Spinal cord (tissue), 10 donors: ENCODE measurements at places on chromosomes 7 and 10. TPM values are rescaled to one million over a fixed set of nuclear protein-coding genes. Genes with fewer than 3 reads are reported as not detected.
A peak's percentile ranks its signal among the peaks of the same experiment; 100 is the strongest.

GRCh38 chr7:124738639-124739038 lies 27.0 kb downstream of the GPR37 start:
- no peak for DNase-seq

The VAX1 gene
- total RNA-seq: not detected

The OR2A42 gene
- total RNA-seq: 0.10 TPM

The CPXM2 gene
- 29.3 TPM for total RNA-seq

The WEE2 gene
- 0.30 TPM for total RNA-seq

The STAG3 gene
- total RNA-seq: 2.3 TPM

The CPEB3 gene
- 9.0 TPM for total RNA-seq

The SLF2 gene
- total RNA-seq: 64.2 TPM

GRCh38 chr7:131109011-131109758 lies 218.5 kb upstream of the MKLN1 start:
- DNase-seq: no peak

GRCh38 chr10:127033216-127034033 lies 128.2 kb downstream of the DOCK1 start:
- DNase-seq: no peak

The NODAL gene
- total RNA-seq: 2.1 TPM

DNA sequence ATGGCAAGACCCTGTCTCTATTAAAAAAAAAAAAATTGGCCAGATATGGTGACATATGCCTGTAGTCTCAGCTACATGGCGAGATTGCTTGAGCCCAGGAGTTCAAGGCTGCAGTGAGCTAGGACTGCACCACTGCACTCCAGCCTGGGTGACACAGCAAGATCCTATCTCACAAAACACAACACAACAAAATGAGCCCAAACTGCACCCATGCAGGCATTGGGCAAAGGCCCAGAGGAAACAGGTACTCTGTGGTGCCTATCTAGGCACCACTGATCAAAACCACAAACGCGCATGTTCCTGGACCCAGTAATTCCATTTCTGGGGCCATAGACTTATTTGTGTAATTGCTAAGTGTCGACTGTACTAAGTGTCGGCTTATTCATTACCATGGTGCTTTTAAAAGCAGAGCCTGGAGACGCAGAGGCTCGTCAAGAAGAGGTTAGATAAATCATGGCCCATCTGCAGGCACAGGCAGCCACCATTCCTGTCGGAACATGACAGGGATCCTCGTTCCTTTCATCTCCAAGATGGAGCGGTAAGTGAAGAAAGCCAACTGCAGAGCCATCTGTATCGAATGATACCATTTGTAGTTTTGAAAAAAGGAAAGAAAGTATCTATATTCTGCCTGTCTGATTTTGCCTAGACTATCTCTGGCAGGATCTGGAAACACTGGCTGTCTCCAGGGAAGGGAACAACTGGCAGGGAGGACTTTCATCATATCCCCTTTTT lies 160.4 kb upstream of the RHEB start:
- DNase-seq: no peak

- DNase-seq: no peak
These were observed 173.4 kb downstream of the IMMP2L start for GRCh38 chr7:111388912-111389311.

- no peak for DNase-seq
These were observed 8.2 kb upstream of the CLDN4 start for GRCh38 chr7:73822319-73823173.

The GIMAP6 gene
- total RNA-seq: 9.1 TPM

GRCh38 chr7:25028370-25029021 lies 48.5 kb upstream of the OSBPL3 start:
- DNase-seq: no peak

The CNPY1 gene
- 0.66 TPM for total RNA-seq

DNA sequence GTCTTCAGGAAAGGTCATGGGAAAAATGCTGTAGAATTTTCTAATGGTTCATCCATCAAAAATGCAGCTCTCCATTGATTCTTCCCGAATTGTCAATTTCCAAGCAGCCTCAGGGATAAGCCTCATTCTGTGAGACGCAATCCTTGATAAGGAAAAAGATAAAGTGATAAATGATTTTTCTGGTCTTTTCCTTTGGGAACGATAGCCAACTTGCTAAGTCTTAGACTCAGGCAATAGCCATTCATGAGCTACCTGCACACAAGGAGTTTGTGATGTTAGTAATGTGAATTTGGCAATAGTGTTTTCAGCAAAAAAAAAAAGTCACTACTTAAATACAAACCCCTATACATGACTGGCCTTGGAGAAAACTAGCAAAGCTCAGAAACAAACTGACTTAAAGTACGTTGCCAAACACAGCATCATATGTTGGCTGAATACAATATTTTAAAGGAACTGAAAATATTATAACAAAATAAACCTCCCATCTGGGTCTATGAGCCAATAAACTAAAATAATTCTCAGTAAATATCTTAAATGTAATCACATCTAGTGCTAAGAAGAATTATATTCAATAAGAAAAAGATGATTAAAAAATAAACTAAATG lies 75.5 kb downstream of the KLF6 start:
- DNase-seq: no peak

GRCh38 chr10:120948889-120949608 lies 97.9 kb downstream of the WDR11 start:
- DNase-seq: peak; percentile 68

The C7orf57 gene
- total RNA-seq: 7.9 TPM

DNA sequence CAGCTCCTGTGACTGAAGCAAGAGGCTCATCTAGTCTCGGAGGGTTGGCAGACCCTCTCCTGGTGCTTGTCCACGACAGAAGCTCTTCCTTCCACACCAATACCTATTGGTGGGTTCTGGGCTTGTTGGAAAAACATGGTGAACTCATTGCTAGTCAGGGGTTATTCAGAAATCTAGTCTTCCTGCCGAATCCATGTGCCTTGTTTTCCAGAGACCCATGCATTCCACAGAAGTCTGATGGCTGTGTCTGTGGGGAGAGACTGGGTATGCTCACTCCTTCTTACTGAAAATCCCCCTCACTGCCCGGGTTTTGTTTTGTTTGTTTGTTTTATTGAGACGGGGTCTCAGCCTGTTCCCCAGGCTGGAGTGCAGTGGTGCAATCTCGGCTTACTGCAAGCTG lies 138.3 kb downstream of the DNAJB6 start:
- DNase-seq: no peak

DNA sequence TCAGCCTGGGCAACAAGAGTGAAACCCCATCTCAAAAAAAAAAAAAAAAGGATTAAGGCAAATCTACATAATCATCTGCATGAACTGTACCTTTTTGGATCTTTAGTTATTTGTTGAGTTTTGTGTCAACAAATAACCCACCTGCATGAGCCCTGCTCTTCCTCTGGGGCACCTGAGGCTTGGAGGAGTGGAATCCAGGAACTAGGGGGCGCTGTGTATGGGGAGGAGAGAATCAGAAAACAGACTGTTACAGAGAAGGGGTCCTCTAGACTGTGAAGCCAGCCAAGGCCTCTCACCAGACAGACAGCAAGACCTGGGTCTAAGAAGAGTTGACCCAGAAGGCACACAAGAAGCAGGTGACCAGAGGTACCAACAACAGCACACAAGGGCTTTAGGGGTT lies 682.8 kb upstream of the NRP1 start:
- DNase-seq: no peak

The EFCAB10 gene
- total RNA-seq: 6.9 TPM

DNA sequence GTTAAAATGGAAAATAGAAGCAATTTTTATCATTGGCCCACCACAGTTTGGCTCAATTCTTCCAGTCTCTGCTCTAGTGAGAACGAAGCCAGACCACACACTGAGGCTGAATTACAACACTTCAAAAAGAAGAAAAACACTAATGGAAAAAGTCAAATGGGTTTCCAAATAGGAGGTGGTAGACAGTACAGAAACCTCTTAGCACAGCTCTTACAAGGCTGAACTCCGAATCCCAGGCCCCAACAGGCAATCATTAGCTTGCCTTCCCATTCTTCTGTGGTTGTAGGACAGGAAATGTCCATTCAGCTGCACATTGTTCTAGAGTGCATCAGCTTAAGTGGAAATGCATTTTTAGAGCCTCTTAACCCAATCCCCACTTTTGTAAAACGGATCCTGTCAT lies 115.1 kb upstream of the MEOX2 start:
- DNase-seq: peak; percentile 9

- DNase-seq: no peak
These were observed 153.6 kb downstream of the CELF2 start for GRCh38 chr10:11170993-11171851.

DNA sequence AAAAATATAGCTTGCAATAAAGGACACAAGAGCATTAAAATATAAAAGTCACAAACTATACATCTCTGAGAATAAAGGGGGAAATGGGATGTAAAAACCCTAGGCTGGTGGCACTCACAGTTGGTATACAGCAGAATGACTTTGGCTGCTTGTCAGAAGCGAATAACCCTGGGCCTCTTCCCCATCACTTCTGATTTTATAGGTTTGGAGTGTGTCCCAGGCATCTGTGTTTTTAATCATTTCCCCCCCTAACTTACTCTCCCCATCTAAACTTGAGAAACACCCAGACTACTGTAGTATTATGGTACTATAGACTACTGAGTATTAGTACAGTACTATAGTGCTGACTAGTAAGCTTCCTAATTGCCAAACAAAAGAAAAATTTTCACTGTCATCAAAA lies 1.8 kb upstream of the RPA3 start:
- no peak for DNase-seq

GRCh38 chr7:155192961-155193640 lies 104.6 kb upstream of the INSIG1 start:
- DNase-seq: no peak

The ASZ1 gene
- not detected for total RNA-seq

- DNase-seq: no peak
These were observed 27.6 kb downstream of the POLL start for GRCh38 chr10:101560298-101561067.

DNA sequence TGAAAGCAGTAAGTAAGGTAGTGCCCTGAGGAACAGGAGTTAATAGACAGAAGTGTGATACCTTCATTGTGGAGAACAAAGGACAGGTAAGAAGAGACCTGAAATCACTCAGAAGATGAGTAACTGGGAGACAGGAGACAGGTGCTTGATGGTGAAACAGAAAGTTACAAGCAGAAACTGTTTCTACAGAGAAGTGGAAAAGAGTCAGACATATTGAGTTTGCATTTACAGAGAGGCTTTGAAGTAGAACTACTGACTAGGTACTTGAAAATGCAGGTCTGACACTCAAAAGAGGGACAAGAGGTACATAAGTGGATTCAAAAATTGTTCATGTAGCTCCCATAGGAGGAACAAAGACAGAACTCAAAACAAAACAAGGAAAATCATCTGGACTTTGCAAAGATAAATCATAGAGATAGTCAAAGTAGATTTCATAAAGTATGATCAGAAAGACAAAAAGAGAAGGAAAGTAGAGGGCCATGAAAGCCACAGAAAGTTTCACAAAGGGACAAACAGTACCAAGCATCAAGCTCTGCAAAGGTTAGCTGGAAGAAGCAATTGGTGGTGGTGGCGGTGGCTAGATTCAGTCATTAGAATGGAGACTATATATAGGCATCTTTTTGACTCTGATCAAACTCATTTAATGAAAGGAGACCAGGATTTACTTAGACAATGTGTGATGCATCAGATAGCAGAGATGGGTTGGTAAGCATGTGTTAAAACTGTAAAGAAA lies 198.4 kb downstream of the PCLO start:
- no peak for DNase-seq

- no peak for DNase-seq
These were observed 320.2 kb downstream of the CDC14C start for GRCh38 chr7:49244543-49244942.

The FXYD4 gene
- total RNA-seq: not detected

DNA sequence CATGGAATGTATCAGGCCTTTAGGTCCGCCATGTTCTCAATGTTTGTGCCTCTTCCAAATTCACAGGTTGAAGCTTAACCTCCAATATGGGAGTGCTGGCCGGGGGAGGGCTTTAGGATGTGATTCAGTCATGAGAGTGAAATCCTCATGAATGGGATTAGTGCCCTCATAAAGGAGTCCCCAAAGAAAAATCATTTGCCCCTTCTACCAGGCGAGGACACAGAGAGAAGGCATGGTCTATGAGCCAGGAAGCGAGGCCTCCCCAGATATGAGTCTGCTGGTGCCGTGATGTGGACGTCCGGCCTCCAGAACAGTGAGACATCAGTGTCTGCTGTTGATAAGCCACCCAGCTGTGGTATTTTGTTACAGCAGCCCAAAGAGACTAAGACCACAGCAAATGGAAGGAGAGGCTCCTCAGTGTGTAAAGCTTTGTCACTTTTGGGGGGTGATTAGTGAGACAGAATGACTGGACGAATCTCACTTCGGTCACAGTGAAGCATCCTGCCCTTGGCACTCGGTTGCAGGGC lies 231.3 kb upstream of the KLF6 start:
- DNase-seq: no peak

GRCh38 chr7:77427996-77428603 lies 12.0 kb upstream of the GSAP start:
- no peak for DNase-seq

The BAIAP2L1 gene
- 2.0 TPM for total RNA-seq

GRCh38 chr7:143900230-143900766 lies 1.7 kb downstream of the TCAF1 start:
- no peak for DNase-seq

- DNase-seq: no peak
These were observed 26.6 kb downstream of the ZNF775 start for GRCh38 chr7:150405584-150406311.

GRCh38 chr7:138935465-138936011 lies 45.7 kb downstream of the KIAA1549 start:
- no peak for DNase-seq

- DNase-seq: no peak
These were observed 27.9 kb upstream of the AOAH start for GRCh38 chr7:36752026-36752711.
